Aorta (tissue), 5 donors: ENCODE measurements at places on chromosomes 3 and 15. TPM values are rescaled to one million over a fixed set of nuclear protein-coding genes. Genes with fewer than 3 reads are reported as not detected.

DNA sequence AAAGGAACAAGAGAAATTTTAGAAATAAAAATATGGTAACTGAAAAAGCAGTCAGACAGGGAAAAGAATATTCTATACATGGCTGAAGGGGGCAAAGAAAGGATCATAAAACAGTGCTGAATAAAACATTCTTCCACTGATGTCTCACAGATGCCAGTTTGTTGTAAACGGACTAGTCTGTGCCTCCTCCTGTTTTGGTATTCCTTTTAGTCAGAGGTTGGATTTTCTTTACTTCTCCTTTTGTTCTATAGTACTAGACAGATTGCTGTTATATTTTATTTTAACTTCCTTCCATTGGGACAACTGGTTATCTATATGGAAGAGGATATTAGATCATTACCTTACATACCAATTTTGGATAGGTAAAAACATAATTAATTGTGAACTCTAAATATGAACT, 16.0 kb upstream of the GNB5 start:
- no peaks in the 10 kb centered on the region for H3K4me1 ChIP-seq
- H3K27ac ChIP-seq: no peak overlapping the region
- DNase-seq: no peak
- no peaks in the 10 kb centered on the region for H3K27me3 ChIP-seq
- no peaks in the 10 kb centered on the region for H3K36me3 ChIP-seq

GRCh38 chr3:48299746-48300712, 33.4 kb downstream of the SPINK8 start:
- H3K27me3 ChIP-seq: no peaks in the 10 kb centered on the region
- peaks cover 6% of the 10 kb centered on the region for H3K36me3 ChIP-seq
- no peak overlapping the region for H3K27ac ChIP-seq
- DNase-seq: no peak
- H3K4me3 ChIP-seq: peak overlapping the region; percentile 86
- no peaks in the 10 kb centered on the region for H3K4me1 ChIP-seq

DNA sequence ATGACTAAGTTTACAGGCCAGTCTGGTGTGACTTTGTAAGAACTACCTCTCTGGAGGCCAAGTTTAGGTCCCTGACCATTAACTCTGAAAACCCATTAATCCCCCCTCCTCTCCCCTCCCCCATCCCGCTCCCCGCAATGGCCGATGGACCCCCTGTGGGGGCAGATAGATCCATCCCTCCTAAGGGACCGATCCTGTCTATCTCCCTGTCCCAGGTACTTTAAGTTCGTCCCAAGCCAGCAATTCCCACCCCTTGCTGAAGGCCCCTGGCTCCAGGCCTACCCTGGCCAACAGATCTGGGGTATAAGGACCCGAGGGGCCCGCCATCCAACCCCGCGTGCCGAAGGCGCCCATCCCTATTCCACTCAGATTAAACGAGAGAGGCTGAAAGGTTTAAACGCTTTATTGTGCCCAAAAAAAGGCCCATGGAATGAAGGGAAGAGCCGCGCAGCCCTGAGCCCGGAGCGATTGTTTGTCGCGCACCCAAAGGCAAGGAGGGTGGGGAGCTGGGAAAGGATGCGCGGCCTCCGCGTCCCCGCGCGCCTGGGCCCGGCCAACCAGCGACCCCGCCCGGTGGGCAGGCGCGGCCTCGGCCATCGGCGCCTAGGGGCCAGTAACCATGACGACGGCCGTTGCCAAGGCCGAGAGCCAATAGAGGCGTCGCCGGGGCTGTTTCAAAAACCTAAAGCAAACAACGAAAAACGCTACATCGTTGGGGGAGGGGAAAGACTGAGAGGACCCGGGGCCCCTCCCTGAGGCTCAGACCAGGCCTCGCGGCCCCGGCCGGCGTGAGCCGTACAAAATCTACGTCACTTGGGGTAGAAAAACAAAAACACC, 35.9 kb downstream of the HMCES start:
- no peaks in the 10 kb centered on the region for H3K27me3 ChIP-seq
- peak overlapping the region; percentile 84 for H3K4me3 ChIP-seq
- no peak overlapping the region for H3K27ac ChIP-seq

GRCh38 chr15:75368689-75369239, 357 bp upstream of the MAN2C1 start:
- H3K27me3 ChIP-seq: no peaks in the 10 kb centered on the region
- H3K27ac ChIP-seq: peak overlapping the region; percentile 1
- H3K36me3 ChIP-seq: peaks cover 4% of the 10 kb centered on the region
- no peak for DNase-seq
- H3K4me1 ChIP-seq: no peaks in the 10 kb centered on the region

DNA sequence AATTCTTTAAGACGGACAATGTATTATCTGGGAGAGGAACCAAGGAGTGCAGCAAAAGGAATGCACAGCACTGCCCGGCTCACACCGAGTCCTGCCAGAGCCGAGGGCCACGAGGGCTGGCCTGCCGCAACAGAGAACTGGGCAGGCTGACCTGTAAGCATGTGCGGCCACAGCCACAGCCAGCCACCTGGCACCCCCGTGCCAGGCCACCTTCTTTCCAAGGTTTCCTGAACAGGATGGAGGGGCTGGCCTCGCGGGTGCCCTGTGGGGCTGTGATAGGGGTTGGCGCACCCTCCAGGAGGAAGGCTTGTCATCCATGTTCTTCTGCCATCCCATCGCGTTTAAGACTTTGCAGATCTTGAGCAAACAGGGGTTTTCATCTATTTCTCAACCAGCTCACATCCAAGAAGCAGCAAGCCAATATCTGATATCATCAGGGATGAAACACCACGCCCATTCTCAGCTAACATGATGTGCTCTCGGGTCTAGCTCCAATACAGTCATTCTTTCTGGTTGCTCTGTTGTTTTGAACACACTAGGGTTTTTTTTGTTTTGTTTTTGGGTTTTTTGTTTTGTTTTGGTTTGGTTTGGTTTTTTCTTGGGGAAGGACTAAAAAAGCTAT, 10.2 kb downstream of the CA12 start:
- no peak for DNase-seq
- no peak overlapping the region for H3K27ac ChIP-seq
- no peaks in the 10 kb centered on the region for H3K36me3 ChIP-seq
- no peaks in the 10 kb centered on the region for H3K27me3 ChIP-seq
- no peaks in the 10 kb centered on the region for H3K4me1 ChIP-seq

GRCh38 chr3:31615071-31615875, 82.5 kb downstream of the STT3B start:
- H3K36me3 ChIP-seq: no peaks in the 10 kb centered on the region
- H3K27ac ChIP-seq: no peak overlapping the region
- H3K4me3 ChIP-seq: no peak overlapping the region
- H3K27me3 ChIP-seq: no peaks in the 10 kb centered on the region

- H3K27me3 ChIP-seq: no peaks in the 10 kb centered on the region
- H3K36me3 ChIP-seq: no peaks in the 10 kb centered on the region
- no peak overlapping the region for H3K4me3 ChIP-seq
- peak; percentile 57 for DNase-seq
Measured at GRCh38 chr3:10341901-10342398, 21.0 kb upstream of the SEC13 start.

GRCh38 chr3:71547249-71548198, 36.0 kb downstream of the FOXP1 start:
- no peak overlapping the region for H3K27ac ChIP-seq
- DNase-seq: no peak
- H3K27me3 ChIP-seq: no peaks in the 10 kb centered on the region

DNA sequence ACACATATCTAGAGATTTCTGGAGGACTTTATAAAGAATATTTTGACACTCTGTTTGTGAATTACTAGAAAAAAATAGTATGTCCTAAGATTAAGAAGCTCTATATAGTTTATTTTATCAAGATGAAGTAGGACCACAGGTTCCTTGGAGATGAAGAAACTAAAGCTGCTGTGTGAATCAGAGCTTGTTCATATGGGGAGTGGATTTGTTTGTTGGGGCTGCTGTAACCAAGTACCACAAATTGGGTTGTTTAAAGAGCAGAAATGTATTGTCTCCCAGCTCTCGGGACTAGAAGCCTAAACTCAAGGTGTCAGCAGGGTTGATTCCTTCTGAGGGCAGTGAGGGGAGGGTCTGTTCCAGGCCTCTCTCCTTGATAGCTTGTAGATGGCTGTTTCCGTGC, 270.6 kb upstream of the UMPS start:
- H3K27ac ChIP-seq: no peak overlapping the region
- no peak overlapping the region for H3K4me3 ChIP-seq
- DNase-seq: no peak
- no peaks in the 10 kb centered on the region for H3K4me1 ChIP-seq
- H3K27me3 ChIP-seq: no peaks in the 10 kb centered on the region

GRCh38 chr3:16810593-16811367, 74.0 kb upstream of the PLCL2 start:
- no peak for DNase-seq
- H3K4me1 ChIP-seq: no peaks in the 10 kb centered on the region
- H3K36me3 ChIP-seq: no peaks in the 10 kb centered on the region

DNA sequence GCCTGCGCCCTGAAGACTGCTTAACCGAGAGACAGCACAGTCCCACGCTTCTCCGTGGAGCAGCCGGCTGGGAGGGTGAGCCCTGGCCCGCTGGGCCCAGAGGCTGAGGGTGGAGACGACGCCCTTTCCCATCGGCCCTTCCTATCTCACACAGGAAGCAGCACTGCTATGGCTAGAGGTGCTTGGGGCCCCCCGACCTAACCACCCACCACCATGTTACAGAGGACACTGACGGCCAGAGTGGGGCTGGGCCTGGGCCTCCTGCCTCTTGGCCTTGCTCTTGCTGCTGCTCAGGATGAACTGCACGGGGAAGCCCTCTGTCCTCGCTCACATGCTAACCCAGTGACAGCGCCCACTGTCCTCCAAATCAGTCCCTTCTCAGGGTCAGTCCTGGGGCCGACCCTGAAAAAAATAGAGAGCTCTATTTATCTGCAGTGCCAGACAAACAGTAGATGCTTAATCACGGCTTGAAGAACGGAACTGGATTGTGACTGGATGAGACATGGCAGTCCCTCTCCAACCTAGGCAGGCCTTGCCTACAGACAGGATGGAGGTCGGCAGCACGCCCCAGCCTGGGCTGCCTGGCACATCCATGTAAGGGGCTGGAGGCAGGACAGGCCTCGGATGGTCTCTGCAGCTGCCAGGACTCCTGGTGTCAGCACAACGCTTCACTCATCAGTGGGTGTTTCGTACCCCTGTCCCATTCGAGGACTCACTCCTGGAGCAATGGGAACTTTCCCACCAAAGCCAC, 14.2 kb downstream of the TMEM44 start:
- H3K4me3 ChIP-seq: no peak overlapping the region
- H3K4me1 ChIP-seq: no peaks in the 10 kb centered on the region
- no peaks in the 10 kb centered on the region for H3K27me3 ChIP-seq
- H3K27ac ChIP-seq: no peak overlapping the region

GRCh38 chr15:81887912-81888311, 157.9 kb downstream of the MEX3B start:
- no peaks in the 10 kb centered on the region for H3K36me3 ChIP-seq
- no peaks in the 10 kb centered on the region for H3K27me3 ChIP-seq
- H3K27ac ChIP-seq: no peak overlapping the region
- no peak overlapping the region for H3K4me3 ChIP-seq

The REC114 gene
- total RNA-seq: not detected

The PLSCR4 gene
- 69.7 TPM for total RNA-seq

The SACM1L gene
- total RNA-seq: 52.3 TPM

The GNAT1 gene
- not detected for total RNA-seq

The DHX36 gene
- 86.4 TPM for total RNA-seq

The DAZL gene
- not detected for total RNA-seq
